Activated CD4-positive, alpha-beta T cell treated with anti-CD3 and anti-CD28 coated beads, Interleukin-2, amount 10 ng/mL, durations not matched to agents 24 days and 14 days (primary cell): ENCODE measurements at places on chromosomes 13 and 19.

- no peak for DNase-seq
These were observed 3.8 kb downstream of the ZIC2 start for GRCh38 chr13:99985241-99985874.

DNA sequence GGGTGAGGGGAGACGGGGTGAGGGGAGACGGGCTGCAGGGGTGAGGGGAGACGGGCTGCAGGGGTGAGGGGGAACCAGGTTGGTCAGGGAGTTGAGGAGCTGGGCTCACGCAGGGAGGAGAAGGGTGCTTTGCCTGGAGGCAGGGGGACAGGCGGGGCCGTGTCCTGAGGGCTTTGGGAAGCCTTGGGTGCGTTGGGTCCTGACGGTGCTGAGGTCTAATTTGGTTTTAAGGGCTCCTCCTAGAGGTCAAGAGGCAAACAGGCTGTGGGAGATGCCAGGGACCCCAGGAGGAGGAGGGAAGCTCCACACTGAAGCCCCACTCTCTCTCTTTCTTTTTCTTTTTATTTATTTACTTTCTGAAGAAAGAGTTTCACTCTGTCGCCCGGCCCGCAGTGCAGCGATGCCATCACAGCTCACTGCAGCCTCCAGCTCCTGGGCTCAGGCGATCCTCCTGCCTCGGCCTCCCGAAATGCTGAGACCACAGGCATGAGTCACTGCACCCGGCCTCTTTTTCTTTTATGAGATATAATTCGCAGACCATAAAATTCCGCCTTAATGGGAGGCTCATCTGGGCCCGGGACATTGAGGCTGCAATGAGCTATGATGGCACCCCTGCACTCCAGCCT is 9.3 kb upstream of the MISP start:
- DNase-seq: peak; percentile 65

DNA sequence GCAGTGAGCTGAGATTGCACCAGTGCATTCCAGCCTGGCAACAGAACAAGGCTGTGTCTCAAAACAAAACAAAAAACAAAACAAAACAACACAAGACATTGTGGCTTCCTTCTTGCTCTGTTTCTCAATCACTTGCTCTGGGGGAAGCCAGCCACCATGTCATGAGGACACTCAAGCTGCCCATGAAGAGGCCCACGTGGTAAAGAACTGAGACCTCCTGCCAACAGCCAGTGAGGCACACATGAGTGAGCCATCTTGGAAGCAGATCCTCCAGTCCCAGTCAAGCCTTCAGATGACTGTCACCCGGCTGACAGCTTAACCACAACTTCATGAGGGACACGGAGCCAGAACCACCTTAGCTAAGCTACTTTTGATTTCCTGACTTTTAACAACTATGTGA is 25.2 kb downstream of the CPT1C start:
- no peak for DNase-seq

DNA sequence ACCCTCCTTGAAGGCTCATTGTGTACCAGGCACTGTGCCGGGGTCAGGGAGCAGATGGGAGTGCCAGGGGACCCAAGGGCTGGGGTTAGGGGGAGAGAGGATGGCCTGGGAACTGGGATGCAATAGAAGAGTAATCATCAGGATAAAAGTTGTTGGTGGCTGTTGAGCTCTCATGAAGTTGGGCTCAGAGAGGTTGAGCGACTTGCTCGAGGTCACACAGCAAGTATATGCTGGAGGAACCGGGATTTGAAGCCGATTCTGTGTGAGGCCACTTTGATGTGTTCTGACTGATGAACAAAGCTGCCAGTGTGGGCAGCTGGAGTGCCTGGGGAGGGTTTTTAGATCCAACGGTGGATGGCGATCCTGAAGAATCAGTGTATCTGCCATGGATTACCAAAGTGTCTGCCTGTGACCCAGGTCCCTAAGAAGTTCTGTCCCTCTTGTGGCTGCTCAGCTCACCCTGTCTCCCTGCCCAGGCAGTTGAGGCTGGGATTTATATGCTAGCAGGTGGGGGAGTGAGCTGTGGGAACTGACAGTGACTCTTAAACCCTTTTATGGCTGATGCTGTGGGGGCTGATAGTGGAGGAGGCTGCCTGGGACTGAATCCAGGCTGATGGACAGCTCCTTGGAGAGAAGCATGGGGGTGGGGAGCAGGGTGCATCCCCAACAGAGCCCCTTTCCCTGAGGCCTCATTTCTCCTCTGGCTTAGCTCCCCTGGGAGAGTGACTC is 8.3 kb downstream of the ARHGEF18 start:
- DNase-seq: no peak

GRCh38 chr19:3459089-3459881 is 21.0 kb downstream of the SMIM24 start:
- no peak for DNase-seq

- no peak for DNase-seq
These were observed 14.1 kb downstream of the SUGP1 start for GRCh38 chr19:19306191-19306590.

GRCh38 chr19:7856679-7857663 is 17.2 kb downstream of the PRR36 start:
- no peak for DNase-seq

- no peak for DNase-seq
These were observed 304.7 kb downstream of the ENOX1 start for GRCh38 chr13:43482026-43482425.

DNA sequence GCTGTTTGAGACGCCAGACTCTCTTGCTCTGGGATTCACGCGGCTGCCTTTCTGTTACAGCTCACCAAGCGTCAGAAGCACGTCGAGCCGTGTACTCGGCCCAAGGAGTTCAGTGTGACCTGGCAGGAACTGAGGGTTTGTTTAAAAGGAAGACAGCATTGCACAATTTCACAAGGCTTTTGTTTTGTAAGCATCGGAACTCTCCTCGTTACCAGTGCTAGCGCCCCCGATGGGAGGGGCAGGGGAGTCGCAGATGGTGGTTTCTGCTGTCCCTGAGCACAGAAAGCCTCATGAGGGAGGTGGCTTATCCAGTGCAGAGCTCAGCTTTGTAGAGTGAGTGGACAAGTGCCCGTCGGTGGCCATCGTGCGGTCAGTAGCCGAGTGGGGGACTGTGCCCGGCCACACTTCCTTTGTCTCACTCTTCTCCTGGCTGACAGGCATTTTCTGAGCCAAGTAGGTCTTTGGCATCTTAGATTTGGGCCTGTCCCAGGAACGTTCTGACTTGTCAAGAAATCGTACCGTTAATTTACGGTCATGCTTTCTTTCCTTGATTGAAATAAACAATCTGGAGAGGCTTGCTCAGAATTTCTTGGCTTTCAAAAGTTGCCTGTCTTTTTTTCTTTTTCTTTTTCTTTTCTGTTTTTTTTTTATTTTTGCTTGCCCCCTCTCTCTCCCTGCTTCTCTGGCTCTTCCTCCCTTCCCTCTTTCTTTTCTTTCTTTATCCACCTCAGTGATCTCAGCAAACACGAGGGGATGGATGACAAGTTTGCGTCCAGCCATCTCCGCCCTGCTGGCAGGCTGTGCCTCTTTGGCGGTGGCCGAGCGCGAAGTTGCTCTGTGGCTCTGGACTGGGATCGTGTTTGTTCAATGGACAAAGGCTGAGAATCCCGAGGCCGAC is 7.7 kb downstream of the KDM4B start:
- DNase-seq: no peak

GRCh38 chr13:21020176-21020575 is 41.2 kb downstream of the LATS2 start:
- no peak for DNase-seq

GRCh38 chr19:17510220-17510993 is 1.0 kb upstream of the PGLS start:
- peak; percentile 64 for DNase-seq

DNA sequence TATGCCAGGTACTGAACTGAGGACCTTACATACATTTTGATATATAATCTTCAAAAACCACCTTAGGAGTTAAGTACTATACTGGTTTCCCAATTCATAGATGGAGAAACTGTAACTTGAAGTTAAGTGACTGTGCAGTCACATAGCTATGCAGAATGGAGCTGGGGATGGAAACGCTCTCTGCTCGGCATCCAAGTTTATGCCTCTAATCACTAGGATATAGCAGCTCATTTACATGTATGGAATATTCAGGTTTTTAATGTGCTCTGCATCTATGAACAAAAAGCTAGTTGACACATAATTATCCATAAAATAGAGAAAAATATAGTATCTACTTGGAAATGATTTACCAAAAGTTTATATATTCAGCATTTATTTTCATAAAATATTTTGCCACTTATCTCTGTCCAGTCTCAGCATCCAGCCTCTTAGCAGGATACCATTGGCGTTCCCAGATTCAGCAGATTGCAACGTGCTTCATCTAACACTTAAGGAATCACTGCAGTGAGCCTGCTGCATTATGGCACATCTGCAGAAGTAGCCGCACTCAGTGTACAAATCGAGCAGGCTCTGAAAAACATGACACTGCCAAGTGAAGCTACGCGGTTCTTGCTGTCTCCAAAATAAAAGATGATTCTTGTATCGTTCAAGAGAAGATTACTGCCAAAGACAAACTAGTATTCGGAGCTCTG is 70.4 kb downstream of the MRPL57 start:
- no peak for DNase-seq

- peak; percentile 82 for DNase-seq
These were observed 639 bp downstream of the LENG1 start for GRCh38 chr19:54158812-54159351.

- no peak for DNase-seq
These were observed 79.3 kb downstream of the GPC6 start for GRCh38 chr13:93305886-93306285.

DNA sequence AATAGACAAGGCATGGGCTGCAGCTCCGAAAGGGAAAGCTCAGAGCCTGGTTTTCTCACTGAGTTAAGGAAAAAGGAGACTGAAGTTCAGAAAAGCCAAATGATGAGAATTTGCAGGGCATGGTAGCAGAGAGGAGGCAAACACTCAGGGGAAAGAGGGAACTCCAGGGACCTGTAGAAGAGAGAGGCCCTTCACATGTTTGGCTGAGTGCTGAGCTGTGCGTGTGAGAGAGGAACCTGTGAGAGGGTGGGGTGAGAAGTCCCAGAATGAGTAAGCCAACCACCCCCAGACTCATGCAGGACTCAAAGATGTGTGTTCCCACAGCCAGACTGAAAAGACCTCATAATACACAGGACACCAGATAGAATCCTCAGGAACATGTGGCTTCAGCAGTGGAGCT is 2.8 kb upstream of the CRYL1 start:
- DNase-seq: no peak

DNA sequence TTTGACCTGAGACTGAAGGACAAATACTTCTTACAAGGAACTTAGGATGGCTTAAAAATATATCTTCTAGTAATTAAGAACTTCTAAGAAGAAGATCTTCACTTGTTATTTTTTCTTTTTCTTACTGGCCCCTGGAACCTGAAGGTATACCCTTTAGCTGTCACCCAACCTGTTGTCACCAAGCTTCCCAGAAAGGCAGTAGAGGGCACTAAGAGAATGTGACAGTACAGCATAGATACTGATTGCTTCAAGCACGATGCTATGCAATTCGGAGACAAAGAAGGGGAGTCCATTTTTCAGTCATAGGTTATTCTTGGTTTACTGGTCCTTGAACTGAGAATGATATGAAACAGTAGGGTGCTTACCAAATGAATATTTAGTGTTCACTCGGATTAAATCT is 208.3 kb upstream of the PCDH9 start:
- DNase-seq: no peak

GRCh38 chr19:28858933-28859332 is 354.0 kb downstream of the UQCRFS1 start:
- no peak for DNase-seq

GRCh38 chr13:40247845-40248244 is 418.6 kb downstream of the FOXO1 start:
- no peak for DNase-seq

GRCh38 chr19:57096685-57097361 is 23.0 kb upstream of the USP29 start:
- no peak for DNase-seq

GRCh38 chr13:73939071-73939380 is 195.2 kb downstream of the KLF12 start:
- DNase-seq: no peak

DNA sequence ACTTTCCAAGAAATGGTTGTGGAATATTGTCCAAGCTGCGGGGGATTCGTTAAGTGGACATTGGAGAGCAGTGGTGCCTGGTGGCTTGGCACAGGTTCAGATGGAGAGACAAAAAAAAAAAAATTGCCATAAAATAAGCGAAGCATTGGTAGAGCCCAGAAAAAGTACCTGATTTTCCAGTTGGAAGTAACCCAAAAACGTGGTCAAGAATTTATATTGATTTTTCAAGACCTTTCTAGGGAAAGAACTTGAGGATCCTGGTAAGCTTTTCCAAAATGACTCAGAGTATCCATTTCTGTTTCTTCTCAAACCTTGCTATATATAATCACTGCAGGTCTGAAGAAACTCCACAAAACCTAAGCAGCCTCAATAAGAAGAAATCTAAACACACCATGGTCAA is 94.6 kb downstream of the ING1 start:
- no peak for DNase-seq

DNA sequence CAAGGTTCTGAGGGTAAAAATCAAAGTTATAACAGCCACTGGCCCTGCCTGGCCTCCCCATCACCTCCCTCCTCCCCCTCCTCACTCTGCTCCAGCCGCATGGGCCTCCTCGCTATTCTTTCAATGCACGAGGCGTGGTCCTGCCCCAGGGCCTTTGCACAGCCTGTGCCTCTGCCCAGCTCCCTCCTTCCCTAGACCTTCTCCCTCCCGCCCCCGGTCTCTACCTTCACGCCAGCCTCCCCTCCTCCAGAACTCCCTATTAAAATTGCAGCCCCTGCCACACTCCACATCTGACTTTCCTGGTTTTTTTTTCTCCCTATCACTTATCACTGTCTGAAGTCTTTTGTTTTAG is 3.3 kb downstream of the RAX2 start:
- DNase-seq: no peak

- no peak for DNase-seq
These were observed 3.8 kb downstream of the RAB8A start for GRCh38 chr19:16115301-16116039.

DNA sequence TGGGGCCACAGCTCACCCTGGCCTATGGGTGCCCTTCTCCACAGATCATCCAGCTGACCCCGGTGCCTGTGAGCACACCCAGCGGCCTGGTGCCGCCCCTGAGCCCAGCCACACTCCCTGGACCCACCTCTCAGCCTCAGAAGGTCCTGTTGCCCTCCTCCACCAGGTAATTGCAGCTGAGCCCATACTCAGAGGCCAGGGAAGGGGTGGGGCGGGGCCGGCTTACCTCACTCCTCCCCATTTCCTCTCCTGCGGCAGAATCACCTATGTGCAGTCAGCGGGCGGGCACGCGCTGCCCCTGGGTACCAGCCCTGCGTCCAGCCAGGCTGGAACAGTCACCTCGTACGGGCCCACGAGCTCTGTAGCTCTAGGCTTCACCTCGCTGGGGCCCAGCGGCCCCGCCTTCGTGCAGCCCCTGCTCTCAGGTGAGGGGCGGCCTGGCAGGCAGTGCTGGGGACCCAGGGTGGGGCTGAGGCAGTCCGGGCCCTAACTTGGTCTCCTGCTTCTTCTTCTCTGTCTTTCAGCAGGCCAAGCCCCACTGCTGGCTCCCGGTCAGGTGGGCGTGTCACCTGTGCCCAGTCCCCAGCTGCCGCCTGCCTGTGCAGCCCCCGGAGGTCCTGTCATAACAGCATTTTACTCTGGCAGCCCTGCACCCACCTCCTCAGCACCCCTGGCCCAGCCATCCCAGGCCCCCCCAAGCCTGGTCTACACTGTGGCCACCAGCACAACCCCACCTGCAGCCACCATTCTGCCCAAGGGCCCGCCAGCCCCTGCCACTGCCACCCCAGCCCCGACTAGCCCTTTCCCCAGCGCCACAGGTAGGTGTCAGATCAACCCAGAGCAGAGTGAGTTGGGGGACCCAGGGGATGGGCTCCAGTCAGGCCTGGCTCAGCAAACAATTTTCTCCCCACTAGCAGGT is 9.6 kb upstream of the PRR19 start:
- no peak for DNase-seq
